ENCODE measurements at places on chromosomes 6 and 20.

- DNase-seq, result no peak
Measured at GRCh38 chr6:139653111-139653510, 278.7 kb upstream of the CITED2 start.

GRCh38 chr6:17589406-17590096 lies 10.6 kb upstream of the FAM8A1 start:
- no peak for DNase-seq

- DNase-seq, result no peak
Measured at GRCh38 chr20:53040693-53041589, 68.8 kb downstream of the TSHZ2 start.

- no peak for DNase-seq
Measured at GRCh38 chr6:125149256-125150144, 4.1 kb upstream of the TPD52L1 start.

DNA sequence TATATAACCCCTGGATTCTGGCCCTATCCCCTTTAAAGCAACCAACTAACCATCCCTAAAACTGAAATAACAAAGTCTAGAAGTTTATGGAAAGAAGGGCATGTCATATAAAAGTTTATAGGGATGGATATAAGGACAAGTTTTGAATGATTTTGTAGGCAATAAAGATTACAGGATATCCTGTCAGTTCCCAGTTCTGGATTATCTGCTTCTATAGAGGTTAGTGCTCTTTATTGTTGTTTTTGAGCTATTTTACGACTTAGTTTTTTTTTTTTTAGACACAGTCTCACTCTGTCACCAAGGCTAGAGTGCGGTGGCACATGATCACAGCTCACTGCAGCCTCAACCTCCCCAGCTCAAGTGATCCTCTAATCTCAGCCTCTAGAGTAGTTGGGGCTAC lies 48.3 kb downstream of the ZFP64 start:
- DNase-seq, result no peak

DNA sequence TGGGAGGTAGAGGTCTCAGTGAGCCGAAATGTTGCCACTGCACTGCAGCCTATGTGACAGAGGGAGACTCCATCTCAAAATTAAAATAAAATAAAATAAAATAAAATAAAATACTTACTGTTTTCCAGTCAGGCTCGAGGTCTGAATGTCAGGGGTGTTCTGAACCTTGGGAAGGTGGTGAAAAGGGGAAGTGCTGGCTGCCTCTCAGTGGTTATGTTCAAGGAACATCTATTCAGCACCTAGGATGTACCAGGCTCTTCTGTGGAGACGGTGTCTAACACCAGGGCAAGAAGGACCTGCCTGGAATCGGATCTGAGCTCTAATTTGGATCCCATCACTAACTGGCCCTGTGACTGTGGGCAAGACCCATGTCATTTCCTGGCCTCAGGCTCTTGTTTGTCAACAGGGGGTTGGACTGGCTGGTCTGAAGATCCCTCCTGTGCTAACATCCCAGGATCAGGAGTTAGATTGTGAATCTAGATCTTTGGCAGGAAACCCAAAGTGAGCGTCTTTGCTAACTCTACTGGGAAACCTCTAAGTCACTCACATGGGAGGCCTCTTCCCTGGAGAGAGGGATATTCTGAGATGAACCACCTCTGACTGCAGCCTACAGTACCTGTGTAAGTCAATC lies 63.4 kb upstream of the SIRPG start:
- no peak for DNase-seq

DNA sequence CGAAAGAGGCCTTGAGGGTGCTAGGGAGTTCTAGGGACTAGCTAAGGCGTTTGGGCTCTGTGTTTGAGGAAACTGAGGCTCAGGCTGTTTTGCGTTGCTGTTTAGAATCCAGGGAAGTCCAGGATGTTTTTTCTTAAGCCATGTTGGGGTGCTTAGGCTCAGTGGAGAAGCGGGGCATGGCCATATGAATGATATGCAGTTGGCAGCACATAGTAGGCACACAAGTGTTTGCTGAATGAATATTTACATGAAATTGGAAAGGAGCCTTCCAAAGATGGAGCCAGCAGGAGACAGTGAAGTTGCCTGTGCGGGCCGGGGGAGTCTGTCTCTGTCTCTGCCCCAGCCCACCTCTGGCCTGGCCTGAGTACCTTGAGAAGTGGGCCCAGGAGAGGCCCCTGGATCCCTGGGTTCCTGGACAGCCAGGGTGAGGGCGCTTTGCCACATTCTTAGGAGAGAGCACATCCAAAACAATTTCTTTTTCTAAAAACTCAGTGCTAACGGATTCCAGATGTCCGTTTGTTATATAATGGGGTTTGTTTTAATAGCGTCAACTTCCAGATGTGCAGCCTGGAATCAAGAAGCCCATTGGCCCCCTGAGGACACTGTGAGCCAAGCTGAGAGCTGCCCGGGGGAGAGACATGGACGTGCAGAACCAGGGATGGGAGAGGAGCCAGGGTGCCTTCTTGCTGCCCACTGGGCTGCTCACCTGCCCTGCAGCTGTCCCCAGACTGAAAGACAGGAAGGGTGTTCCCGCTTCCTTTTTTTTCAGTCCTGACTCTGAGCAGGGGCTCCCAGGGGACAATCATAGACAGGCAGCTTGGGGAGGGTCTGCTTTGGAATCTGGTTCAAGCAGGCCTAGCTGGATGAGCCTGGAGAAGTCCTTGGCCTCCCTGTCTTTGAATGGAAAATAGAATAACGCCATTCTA lies 20.1 kb upstream of the EMILIN3 start:
- DNase-seq, result no peak

DNA sequence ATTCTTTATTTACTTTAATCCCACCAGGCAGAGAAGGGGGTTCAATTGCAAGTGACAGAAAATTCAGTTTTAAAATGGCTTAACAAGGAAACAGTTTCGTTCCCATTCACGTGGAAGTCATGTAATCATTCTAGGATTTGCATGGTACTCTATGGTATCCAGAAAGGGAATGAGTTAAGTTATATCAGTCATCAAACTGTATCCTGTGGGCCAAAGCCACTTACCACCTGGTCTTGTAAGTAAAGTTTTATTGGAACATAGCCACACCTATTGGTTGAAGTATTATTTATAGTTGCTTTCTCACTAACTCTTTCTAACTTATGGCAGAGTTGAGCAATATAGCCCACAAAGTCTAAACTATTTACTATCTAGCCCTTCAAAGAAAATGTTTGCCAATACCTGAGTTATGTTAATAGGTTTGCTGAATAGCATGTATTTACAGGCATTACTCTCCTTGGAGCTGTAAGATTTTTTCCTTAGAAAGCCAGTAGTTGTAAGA lies 10.2 kb upstream of the MMS22L start:
- no peak for DNase-seq

DNA sequence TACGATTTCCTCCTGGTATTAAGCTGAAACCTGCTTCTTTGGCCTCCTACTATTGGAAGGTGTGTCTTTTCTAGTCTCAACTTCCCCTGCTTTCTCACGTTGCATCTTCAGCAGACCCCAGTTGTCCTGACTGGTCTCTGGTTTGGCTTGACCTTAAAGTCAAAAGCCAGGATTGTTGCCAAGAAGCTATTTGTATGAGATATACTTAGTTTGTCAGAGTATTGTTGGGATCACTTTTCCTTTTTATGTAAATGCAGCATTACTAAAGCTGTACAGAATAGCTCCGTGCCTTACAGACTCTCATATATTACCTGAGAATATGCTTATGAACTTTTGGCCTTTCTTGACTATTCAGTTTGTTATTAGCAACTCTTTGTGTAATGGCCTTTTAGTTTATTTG lies 61.1 kb downstream of the TSPYL4 start:
- DNase-seq, result no peak

DNA sequence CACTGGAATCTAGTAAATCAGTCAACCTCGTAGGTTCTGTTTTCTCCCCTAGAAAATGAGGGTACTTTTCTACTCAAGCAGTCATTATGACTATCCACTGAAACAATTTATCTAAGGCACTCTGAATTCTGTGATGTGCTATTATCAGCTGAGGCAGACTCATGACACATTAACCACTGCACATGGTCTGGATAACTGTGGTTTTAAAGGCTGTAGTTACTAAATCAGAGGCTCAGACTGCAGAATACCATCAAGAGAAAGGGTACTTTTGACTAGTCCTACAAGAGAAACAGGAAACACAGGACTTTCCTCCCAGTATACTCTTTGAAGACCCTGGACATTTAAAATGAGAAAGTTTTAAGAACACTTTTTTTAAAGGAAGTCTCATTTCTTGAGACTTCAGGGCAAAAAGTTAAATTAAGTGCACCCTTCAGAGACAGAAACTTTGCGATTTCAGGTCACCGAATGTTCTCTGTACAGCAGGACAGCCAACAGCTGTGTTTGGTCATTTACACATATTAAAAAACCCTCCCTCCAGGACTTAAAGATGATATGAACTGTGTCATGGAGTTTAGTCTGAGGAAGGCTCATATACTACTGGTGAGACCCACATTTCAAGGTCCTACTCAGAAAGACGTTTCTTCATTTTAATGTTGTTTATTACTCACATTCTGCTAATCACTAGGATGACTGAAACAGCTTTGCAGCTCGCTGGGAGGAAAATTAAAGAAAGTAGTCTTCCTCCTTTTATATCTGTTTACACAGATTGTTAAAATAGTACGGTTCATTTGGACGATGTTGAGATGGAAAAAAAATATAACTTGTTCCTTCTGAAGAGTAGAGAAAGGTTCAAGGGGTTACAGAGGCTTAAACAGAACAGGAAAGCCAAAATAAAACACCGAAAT lies 19.9 kb downstream of the ATXN1 start:
- no peak for DNase-seq

GRCh38 chr20:688809-689212 lies 13.2 kb upstream of the SCRT2 start:
- DNase-seq, result no peak

- no peak for DNase-seq
Measured at GRCh38 chr20:1423625-1424106, 30.8 kb upstream of the FKBP1A start.

- no peak for DNase-seq
Measured at GRCh38 chr6:160035693-160036330, 66.9 kb downstream of the IGF2R start.

DNA sequence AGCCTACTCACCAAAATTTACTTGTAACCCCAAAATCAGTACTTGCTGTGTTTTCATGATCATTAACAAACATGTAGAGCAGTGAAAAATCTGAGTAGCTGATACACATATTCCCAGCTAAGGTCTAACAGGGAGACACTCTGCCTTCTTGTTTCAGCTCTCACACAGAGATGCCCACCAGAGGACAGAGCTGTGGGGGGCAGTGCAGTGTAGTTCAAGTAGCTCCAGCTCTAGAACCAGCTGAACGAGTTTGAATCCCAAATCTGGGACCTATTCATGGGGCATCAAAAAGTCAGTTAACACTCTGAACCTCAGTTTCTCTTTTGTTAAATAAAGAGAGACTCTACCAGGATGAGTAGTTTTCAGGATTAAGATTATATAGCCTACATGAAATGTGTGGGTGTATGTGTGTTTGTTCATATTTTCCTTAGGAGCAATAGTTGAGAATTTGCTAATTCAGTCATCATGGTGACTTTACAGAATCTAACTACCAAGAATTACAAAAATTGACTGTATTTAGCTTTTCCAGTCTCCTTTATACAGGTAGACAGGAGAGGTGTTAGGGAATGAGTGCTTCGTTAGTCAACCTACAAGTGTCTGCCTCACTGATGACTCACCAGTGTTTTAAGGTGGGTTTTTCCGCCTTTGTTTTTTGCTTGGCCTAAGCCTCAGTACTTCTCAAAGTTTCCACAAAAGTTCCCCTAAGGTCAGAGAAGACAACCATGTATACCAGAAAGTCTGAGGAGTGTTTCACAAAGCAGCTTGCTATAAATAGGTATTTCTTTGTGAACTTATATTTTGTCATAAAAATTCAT lies 164.0 kb upstream of the RUNX2 start:
- DNase-seq, result no peak

GRCh38 chr20:9203081-9203447 lies 134.2 kb downstream of the PLCB4 start:
- no peak for DNase-seq

DNA sequence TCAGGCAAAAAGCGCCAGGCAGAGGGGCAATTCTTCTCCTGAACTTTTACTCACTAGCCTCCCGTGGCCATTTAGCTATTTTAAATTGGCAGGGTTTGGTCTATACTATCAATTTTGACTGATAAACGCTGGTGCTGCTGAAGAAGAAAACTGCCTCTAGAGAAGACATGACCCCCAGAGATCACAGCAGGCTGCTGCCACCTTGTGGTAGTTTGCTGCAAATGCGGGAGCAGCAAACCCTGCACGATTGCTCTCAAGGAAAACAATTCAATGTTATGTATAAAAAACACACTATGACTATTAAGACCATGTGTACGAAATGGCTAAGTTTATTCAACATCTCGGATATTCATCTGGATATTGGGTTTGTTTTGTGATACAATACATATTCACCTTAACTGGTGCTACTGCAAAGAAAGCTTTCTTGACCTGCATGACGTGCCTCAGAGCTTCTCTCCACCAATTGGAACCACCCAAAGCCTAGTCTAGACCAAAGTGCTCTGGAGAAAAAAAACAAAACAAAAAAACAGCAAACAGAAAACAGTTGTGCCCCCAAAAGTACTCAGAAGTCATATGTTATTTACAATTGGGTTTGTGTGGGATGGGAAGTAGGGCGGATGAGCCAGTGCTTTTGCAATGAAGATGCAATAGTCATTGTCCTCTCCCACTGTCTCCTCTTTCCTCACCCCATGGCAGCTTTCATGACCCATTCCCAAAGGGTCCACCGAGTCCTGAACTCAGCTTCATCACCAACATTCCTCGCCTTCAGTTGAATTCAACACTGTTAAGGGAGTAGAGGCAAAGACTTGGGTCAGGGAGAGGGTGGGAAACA lies 19.6 kb upstream of the IL17F start:
- peak; percentile 64 for DNase-seq

GRCh38 chr6:69758214-69758613 lies 38.6 kb downstream of the LMBRD1 start:
- DNase-seq, result no peak

DNA sequence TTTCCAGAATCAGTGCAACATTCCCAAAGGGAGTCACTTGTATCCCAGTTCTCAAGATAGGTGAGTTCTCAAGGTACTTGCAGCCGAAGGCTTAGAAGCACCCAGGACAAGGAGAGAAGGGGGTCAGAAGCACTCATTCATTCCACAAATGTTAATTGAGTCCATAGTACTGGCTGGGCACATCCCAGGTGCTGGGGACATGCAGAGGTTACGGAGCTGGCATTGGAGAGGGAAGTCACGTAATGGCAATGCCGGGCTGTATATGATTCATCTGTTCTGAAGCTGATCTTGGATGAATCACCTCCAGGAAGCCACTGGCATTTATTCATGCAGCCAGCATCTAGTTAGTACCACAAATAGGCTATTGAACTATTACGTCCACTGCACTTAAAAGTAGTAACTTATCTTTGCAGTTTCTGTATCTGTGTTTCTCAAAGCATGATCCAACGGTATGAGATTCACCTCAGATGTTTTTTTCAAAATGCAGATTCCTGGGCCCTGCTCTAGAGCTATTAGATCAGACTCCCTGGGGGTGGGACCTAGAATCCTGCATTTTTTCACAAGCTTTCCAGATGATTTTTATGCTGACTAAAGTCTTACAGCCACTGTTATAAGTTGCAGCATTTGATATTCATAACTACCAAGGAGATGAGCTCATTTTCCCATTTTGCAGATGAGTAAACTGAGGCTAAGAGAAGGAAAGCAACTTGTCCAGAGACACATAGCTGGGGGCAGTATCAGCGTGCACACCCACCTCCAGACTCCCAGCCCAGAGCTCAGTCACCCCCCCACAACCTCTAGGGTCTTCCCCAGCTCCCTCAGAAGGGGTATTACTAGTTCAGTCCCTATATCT lies 44.1 kb upstream of the ID1 start:
- no peak for DNase-seq

GRCh38 chr6:43668151-43669028 lies 19.2 kb downstream of the MRPS18A start:
- peak; percentile 41 for DNase-seq

All from activated CD4-positive, alpha-beta T cell treated with anti-CD3 and anti-CD28 coated beads, Interleukin-2, amount 50 U/mL, for 1 hour (primary cell).